ENCODE measurements at places on chromosomes 1 and 21. TPM values are rescaled to one million over a fixed set of nuclear protein-coding genes. Genes with fewer than 3 reads are reported as not detected.

Gene MROH7
- not detected for total RNA-seq

Gene CD247
- total RNA-seq: not detected

GRCh38 chr1:234205966-234206365, 167.3 kb upstream of the COA6 start:
- DNase-seq: no peak

- DNase-seq: no peak
Observed at GRCh38 chr1:41444246-41444645, 40.2 kb downstream of the EDN2 start.

DNA sequence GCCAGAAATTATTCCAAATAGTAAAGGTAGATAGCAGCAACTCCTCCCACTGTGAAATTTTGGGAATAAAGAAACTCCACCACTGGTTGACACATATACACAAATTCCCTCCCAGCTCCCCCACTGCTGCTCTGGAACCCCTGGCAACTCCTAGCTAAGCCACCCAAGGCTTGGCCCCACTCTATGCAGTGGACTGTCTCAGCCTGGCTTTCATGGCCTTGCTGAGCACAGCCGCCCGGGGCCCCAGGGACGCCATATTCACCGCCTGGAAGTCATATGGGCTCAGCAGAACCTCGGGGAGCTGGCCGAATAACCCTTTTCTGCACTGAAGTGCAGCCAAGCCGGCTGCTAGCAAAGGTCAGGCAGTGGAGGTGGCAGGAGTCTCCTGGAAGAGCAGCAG, 15.4 kb upstream of the RBM34 start:
- DNase-seq: no peak

- DNase-seq: no peak
Observed at GRCh38 chr1:176903474-176903873, 261.0 kb downstream of the ASTN1 start.

- no peak for DNase-seq
Observed at GRCh38 chr1:67682659-67683197, 2.3 kb upstream of the GADD45A start.

- DNase-seq: no peak
Observed at GRCh38 chr1:56477164-56478111, 101.9 kb downstream of the PLPP3 start.

DNA sequence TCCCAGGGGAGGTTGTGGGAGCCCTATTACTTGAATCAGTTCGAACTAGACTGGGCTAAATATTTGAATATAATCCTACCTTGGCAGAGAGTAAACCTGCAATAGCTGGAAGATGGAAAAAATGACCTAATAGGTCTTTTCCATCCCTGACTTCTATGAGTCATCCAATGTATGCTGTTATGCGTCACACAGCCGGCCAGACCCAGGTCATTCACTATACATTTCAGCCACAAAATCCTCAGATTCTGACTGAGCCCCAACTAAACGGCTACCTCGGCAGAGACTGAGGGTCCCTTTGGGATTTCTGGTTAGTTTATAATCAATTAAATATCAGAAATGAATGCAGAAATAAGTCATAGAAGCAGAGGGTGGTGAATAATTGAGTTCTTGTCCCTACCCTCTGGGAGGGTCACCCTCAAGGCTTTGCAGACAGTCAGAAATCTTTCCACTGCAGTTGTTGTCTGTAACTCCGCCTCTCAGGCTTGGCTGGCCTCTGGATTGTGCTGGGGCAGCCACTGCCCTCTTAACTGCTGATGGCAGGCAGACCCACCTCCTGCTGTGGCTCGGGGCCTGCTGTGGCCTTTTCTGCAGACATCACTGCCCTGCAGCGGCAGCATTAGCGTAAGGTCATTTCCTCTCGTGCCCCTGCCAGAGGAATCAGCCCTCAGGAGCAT, 240.5 kb downstream of the TGFB2 start:
- DNase-seq: peak; percentile 48

Gene PLPP3
- 16.5 TPM for total RNA-seq

Gene TDRD10
- total RNA-seq: 1.6 TPM

GRCh38 chr1:230836793-230837192, 31.5 kb downstream of the C1orf198 start:
- DNase-seq: no peak
